ENCODE measurements at places on chromosomes 7 and 10. TPM values are rescaled to one million over a fixed set of nuclear protein-coding genes. Genes with fewer than 3 reads are reported as not detected.

The ASAH2 gene
- total RNA-seq: 11.8 TPM

The MYO3A gene
- total RNA-seq: not detected

The DPYSL4 gene
- total RNA-seq: not detected

The CREM gene
- total RNA-seq: 46.4 TPM

The CCL24 gene
- total RNA-seq: 0.45 TPM

The SPDYE5 gene
- 0.09 TPM for total RNA-seq

- H3K36me3 ChIP-seq: no peaks in the 10 kb centered on the region
- no peak overlapping the region for H3K27ac ChIP-seq
- no peaks in the 10 kb centered on the region for H3K4me1 ChIP-seq
- no peaks in the 10 kb centered on the region for H3K27me3 ChIP-seq
- H3K4me3 ChIP-seq: no peak overlapping the region
Observed at GRCh38 chr10:109591601-109592000, 331.7 kb downstream of the XPNPEP1 start.

GRCh38 chr10:28147706-28148105, 148.8 kb upstream of the ODAD2 start:
- H3K27ac ChIP-seq: no peak overlapping the region
- H3K4me1 ChIP-seq: no peaks in the 10 kb centered on the region
- 0 out of 3 replicates have a peak, but pooled peaks cover 2% of the 10 kb centered on the region for H3K27me3 ChIP-seq
- no peaks in the 10 kb centered on the region for H3K36me3 ChIP-seq
- H3K4me3 ChIP-seq: no peak overlapping the region
- no peak for DNase-seq

DNA sequence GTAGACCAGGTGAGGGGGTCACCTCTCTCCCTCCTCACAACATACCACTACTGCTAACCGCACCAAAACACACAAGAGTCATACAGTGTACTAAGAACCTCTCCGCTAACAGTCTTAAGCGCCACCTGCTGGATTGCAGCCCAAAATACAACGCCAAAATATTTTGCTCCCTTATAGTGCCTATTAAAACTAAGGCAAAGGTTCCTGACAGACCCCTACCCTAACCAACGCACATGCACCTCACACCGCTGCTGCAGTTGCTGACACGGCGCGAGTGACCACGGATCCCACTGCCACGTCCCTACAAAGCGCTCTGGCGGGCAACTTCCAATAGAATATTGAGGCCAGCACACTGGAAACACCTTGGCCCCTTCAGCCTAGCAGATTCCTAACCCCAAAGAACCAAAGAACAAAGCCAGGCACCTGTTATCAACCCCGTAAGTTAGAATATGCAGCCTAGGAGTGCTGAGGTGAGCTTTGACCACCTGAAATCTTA, 563.6 kb upstream of the SEMA3D start:
- H3K27me3 ChIP-seq: no peaks in the 10 kb centered on the region
- H3K4me3 ChIP-seq: no peak overlapping the region
- no peaks in the 10 kb centered on the region for H3K4me1 ChIP-seq
- no peak overlapping the region for H3K27ac ChIP-seq
- H3K36me3 ChIP-seq: no peaks in the 10 kb centered on the region

DNA sequence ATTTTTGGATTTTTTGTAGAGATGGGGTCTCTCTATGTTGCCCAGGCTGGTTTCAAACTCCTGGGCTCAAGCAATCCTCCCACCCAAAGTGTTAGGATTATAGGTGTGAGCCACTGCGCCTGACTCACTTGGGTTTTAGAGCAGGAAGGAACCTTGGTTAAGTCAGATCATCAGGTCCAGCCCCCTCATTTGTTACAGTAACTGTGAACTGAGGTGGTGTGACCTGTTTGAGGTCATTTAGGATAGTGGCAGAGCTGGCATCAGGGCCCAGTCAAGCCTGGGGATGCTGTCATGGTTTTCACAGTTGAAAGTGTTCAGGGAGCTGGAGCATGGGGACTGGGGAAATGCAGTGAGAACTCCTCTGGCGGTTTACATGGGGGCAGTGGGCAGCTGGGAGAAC, 159.6 kb downstream of the TAX1BP1 start:
- no peaks in the 10 kb centered on the region for H3K36me3 ChIP-seq
- H3K4me3 ChIP-seq: no peak overlapping the region
- no peak overlapping the region for H3K27ac ChIP-seq
- DNase-seq: no peak

DNA sequence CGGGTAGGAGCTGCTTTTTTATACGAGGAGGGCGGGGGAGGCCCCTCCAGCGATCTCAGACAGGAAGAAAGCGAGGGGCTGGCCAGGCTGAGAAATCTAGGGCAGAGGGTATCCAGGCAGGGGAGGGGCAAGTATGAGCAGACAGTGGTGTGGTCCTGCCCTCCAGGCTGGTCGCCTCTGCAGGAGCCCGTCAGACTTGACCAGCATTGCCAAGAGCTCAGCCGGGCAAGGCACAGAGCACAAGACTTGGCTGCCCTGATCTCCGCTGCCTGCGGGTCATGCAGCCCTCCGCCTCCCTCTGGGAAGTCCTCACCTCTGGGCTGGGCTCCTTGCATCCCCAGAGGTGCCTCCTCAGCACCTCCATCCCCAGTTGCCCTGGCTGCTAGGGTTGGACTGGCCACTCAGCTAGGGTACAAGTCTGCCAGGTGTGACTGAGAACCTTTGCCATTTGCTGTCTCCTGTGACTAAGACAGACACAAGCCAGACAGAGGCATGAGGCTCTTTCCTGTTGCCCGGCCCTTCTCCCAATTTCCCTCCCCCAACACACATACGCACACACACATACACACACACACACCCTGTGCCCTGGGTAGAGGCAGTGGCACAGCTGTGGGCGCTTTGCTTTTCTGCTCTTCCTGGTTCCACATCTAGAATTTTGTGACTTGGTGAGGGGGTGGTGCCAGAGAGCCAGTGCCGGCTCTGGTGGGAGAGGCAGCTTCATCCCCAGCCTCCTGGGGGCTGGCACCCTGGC, 59.1 kb upstream of the PPIF start:
- peaks cover 28% of the 10 kb centered on the region for H3K4me1 ChIP-seq
- peaks cover 6% of the 10 kb centered on the region for H3K36me3 ChIP-seq
- no peak for DNase-seq
- no peaks in the 10 kb centered on the region for H3K27me3 ChIP-seq
- no peak overlapping the region for H3K27ac ChIP-seq
- H3K4me3 ChIP-seq: no peak overlapping the region

GRCh38 chr10:92880917-92881316, 32.6 kb downstream of the EXOC6 start:
- H3K27me3 ChIP-seq: no peaks in the 10 kb centered on the region
- H3K36me3 ChIP-seq: 0 out of 3 replicates have a peak, but pooled peaks cover 3% of the 10 kb centered on the region
- peaks cover 16% of the 10 kb centered on the region for H3K4me1 ChIP-seq
- H3K4me3 ChIP-seq: no peak overlapping the region
- no peak overlapping the region for H3K27ac ChIP-seq
- no peak for DNase-seq

- H3K4me3 ChIP-seq: no peak overlapping the region
- no peaks in the 10 kb centered on the region for H3K4me1 ChIP-seq
- no peak for DNase-seq
- H3K36me3 ChIP-seq: no peaks in the 10 kb centered on the region
- H3K27me3 ChIP-seq: no peaks in the 10 kb centered on the region
Observed at GRCh38 chr10:114301951-114302710, 63.1 kb downstream of the VWA2 start.

- no peaks in the 10 kb centered on the region for H3K36me3 ChIP-seq
- H3K27me3 ChIP-seq: no peaks in the 10 kb centered on the region
- no peak for DNase-seq
- H3K4me3 ChIP-seq: no peak overlapping the region
Observed at GRCh38 chr10:66472156-66472555, 453.7 kb upstream of the LRRTM3 start.

DNA sequence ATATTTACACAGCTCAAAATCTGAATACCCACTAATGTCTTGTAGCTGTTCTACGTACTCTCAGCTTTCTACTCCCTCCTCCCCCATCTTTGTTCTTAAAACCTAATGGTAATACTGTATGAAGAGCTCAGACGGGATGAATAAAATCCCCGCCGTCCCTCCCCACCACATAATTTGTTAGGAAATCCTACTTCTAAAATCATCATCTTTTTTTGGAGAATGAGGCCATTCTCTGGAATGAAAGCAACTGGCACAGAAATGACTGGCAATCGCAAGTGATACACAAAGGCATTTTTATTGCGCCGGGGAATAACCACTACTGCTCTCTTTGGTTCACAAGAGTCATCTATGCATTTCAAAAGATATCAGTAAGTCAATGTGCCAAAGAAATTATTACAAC, 27.3 kb downstream of the SLC35B4 start:
- H3K4me1 ChIP-seq: no peaks in the 10 kb centered on the region
- H3K4me3 ChIP-seq: no peak overlapping the region

DNA sequence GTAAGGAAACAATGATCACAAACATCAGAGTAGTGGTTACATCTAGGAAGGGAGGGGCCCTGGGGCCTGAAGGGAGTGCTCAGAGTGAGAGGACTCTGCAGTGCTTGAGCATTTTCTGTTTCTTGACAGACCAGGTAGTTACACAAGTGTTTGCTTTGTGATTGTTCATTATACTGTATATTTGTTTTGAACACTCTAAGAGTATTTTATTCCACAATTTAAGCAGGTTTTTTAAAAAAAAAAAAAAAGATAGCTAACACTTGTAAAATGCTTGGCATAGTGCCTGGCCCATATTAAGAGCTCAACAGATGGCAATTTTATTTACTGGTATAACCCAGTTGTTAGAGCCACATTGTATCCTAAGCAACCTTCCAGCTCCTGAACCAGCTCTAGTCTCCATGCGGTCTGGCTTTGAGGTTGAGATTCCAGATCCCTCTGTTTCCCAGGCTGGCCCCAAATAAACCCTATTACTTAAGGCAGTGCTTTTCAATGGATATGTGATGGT, 20.1 kb upstream of the ATXN7L1 start:
- no peaks in the 10 kb centered on the region for H3K36me3 ChIP-seq
- H3K27ac ChIP-seq: no peak overlapping the region
- peaks cover 37% of the 10 kb centered on the region for H3K27me3 ChIP-seq
- no peak overlapping the region for H3K4me3 ChIP-seq
